ENCODE measurements at places on chromosomes 13 and 19. TPM values are rescaled to one million over a fixed set of nuclear protein-coding genes. Genes with fewer than 3 reads are reported as not detected.

F7 gene
- not detected for total RNA-seq

TMEM272 gene
- total RNA-seq, result 0.09 TPM

CGB8 gene
- total RNA-seq, result not detected

DNA sequence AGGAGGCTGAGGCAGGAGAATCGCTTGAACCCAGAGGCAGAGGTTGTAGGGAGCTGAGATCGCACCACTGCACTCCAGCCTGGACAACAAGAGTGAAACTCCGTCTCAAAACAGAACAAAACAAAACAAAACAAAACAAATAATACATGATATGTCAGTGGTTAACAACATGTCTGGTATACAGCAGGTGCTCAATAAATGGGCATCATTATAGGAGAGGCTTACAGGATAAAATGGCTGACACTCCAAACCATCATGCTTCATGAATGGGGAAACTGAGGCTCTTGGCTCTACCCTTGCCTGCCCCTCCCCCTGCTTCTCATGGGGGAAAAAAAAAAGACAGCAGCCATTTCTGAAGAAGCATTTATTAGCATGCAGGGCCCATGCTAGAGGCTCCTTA, 3.0 kb upstream of the RAB3D start:
- peaks cover 51% of the 10 kb centered on the region for H3K4me1 ChIP-seq
- H3K27ac ChIP-seq, result no peak overlapping the region
- no peaks in the 10 kb centered on the region for H3K27me3 ChIP-seq
- H3K4me3 ChIP-seq, result no peak overlapping the region

GRCh38 chr19:33781996-33782395, 14.7 kb upstream of the KCTD15 start:
- H3K4me1 ChIP-seq, result peaks cover 4% of the 10 kb centered on the region
- no peak overlapping the region for H3K27ac ChIP-seq
- H3K27me3 ChIP-seq, result peaks cover 26% of the 10 kb centered on the region

DNA sequence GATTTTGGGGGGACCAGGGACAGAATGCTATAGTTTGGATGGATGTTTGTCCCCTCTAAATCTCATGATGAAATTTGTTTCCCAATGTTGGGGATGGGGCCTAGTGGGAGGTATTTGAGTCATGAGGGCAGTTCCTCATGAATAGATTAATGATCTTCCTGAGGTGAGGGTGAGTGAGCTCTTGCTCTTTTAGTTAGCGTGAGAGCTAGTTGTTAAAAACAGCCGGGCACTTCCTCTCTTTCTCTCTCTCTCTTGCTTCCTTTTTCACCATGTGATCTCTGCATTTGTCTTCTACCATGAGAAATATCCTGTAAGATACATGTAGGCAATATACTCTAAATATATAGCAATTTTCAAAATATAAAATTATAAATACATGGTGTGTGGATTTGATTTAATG, 290.8 kb upstream of the PCDH9 start:
- H3K27ac ChIP-seq, result no peak overlapping the region
- no peaks in the 10 kb centered on the region for H3K27me3 ChIP-seq
- no peaks in the 10 kb centered on the region for H3K4me1 ChIP-seq
- H3K36me3 ChIP-seq, result no peaks in the 10 kb centered on the region
- DNase-seq, result no peak

GRCh38 chr13:110872034-110872767, 42.7 kb downstream of the ANKRD10 start:
- no peaks in the 10 kb centered on the region for H3K27me3 ChIP-seq
- DNase-seq, result no peak
- H3K4me3 ChIP-seq, result no peak overlapping the region
- H3K4me1 ChIP-seq, result peaks cover 24% of the 10 kb centered on the region
- no peaks in the 10 kb centered on the region for H3K36me3 ChIP-seq
- H3K27ac ChIP-seq, result no peak overlapping the region

DNA sequence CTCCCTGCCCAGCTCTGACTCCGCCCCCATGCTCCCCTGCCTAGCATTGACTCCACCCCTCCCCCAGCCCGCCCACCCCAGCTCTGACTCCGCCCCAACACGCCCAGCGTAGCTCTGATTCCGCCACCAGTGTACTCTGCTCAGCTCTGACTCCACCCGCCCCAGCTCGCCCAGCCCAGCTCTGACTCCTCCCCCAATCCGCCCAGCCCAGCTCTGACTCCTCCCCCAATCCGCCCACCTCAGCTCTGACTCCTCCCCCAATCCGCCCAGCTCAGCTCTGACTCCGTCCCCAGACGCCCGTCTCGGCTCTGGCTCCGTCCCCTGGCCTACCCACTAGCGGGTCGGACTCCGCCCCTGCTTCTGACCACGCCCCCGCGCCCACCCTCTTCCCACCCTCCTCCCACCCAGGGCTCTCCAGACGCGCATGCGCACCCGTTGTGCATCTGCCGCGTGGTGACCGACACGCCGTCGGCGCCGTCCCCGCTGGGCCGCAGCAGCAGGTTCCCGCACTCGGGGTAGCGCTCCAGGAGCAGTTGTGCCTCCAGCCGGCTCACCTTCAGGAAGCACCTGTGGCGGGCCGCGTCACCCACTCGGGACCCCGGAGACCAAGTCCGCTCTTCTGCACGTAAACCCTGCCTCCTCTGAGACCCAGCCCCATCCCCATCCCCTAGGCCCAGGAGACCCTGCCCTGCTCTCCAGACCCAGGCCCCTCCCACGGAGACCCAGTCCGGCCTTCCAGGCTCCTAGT, 10.2 kb downstream of the STAP2 start:
- H3K4me3 ChIP-seq, result peak overlapping the region; percentile 55
- peak; percentile 95 for DNase-seq
- H3K4me1 ChIP-seq, result peaks cover 13% of the 10 kb centered on the region
- H3K36me3 ChIP-seq, result no peaks in the 10 kb centered on the region
- H3K27ac ChIP-seq, result peak overlapping the region; percentile 24
- H3K27me3 ChIP-seq, result no peaks in the 10 kb centered on the region

GRCh38 chr13:44573790-44574465, 2.2 kb downstream of the TSC22D1 start:
- H3K27me3 ChIP-seq, result no peaks in the 10 kb centered on the region
- no peak overlapping the region for H3K27ac ChIP-seq
- H3K36me3 ChIP-seq, result no peaks in the 10 kb centered on the region
- H3K4me3 ChIP-seq, result peak overlapping the region; percentile 93
- H3K4me1 ChIP-seq, result peaks cover 48% of the 10 kb centered on the region

DNA sequence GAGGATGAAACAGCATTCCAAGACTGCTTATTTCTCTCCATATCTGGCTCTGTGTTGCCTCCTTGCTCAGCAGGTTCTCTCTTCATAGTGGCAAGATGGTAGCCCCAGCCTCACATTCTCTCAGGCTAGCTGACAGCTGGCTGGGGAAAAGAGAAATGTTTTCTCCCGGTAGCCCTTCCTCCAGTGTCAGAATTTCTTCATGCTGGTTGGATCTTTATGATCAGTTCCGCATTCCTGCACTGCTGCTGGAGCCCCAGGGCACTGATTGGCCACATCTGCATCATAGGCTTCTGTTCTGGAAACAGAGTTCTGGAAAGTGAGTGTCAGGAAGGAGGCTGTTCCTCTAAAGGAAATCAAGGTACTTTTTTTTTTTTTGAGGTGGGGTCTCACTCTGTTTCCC, 24.6 kb downstream of the POP4 start:
- no peak overlapping the region for H3K27ac ChIP-seq
- no peak overlapping the region for H3K4me3 ChIP-seq
- no peaks in the 10 kb centered on the region for H3K27me3 ChIP-seq
- no peaks in the 10 kb centered on the region for H3K36me3 ChIP-seq
- no peaks in the 10 kb centered on the region for H3K4me1 ChIP-seq

DNA sequence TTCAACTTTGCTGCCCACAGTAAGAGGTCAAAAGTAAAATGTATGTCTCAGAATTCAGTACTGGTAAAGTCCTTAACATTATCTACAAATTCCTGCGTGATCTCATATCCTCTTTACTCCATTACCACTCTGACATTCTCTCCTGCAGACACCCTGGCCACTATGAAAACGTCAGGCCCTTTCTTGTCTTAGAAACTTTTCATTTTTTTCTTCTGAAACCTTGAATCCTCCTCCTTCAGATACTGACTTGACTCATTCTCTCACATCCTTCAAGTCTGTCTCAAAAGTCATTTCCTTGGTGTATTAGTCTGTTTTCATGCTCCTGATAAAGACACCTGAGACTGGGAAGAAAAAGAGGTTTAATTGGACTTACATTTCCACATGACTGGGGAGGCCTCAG, 262.3 kb downstream of the POU4F1 start:
- DNase-seq, result no peak
- H3K4me1 ChIP-seq, result no peaks in the 10 kb centered on the region
- H3K27me3 ChIP-seq, result no peaks in the 10 kb centered on the region
- no peaks in the 10 kb centered on the region for H3K36me3 ChIP-seq

- no peak for DNase-seq
- no peak overlapping the region for H3K27ac ChIP-seq
- H3K27me3 ChIP-seq, result no peaks in the 10 kb centered on the region
These were observed 547.9 kb downstream of the FGF9 start for GRCh38 chr13:22218797-22219196.
